ENCODE measurements at places on chromosomes 5 and 9.

DNA sequence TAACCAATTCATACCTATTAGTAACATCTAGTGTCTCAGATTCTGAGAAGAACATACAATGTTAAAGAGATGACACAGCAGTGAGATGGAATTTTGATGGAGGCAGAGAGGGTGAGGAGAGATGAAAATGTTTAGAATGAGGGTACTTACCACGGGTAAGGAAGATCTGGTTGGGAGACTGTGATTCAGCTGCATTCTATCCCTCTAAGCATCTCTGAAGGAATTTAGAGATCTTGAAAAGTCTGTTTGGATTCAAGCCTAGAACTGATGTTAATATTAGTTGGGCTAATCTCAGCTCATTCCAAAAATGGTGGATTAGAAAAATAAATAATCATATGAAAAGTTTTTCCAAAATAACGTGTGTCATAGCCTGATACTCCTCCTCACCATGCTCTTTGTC lies 191.5 kb upstream of the CLINT1 start:
- no peak for DNase-seq

DNA sequence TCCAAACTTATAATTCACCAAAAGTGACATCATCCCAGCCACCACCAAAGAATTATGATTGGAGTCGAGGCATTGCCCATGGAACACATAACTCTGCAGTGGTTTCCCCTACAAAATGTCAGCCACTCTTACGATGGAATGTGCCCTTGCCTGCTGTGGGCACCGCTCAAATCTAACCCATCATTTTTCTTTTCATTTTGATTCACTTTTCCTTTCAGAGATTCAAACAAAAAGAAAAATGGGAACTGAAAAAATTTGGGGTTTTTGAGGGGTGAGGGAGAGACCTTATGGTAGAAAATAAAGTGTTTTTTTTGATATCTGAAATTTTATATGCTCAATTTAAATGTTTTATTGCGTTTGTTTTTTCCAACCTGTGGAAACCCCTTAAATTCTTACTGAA lies 28.1 kb downstream of the SMARCA2 start:
- DNase-seq: no peak

- no peak for DNase-seq
These were observed 158.6 kb downstream of the GHR start for GRCh38 chr5:42581845-42582244.

- no peak for DNase-seq
These were observed 17.7 kb upstream of the FAM120AOS start for GRCh38 chr9:93471124-93471523.

DNA sequence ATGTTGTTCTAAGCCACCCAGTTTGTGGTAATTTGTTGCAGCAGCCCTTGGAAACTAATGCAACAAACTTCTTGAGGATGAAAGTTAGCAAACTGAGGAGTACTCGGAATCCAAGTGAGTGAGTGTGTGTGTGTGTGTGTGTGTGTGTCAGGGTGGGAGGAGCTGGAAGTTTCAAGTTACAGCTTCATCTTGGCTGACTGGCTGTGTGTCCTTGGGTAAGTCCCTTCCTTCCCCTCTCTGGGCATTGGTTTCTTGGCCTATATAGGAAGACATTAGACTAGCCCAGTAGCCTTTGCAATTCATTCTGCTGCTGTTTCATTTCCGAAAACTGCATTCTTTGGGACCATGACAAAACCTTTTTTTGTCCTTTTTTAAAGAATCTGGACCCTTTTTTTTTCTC lies 157.2 kb downstream of the MELK start:
- no peak for DNase-seq
